ENCODE measurements at places on chromosomes 6 and 20.

GRCh38 chr20:24135781-24136180, 147.2 kb upstream of the GGTLC1 start:
- no peak for DNase-seq

GRCh38 chr6:320351-321157, 28.3 kb downstream of the DUSP22 start:
- DNase-seq = no peak

DNA sequence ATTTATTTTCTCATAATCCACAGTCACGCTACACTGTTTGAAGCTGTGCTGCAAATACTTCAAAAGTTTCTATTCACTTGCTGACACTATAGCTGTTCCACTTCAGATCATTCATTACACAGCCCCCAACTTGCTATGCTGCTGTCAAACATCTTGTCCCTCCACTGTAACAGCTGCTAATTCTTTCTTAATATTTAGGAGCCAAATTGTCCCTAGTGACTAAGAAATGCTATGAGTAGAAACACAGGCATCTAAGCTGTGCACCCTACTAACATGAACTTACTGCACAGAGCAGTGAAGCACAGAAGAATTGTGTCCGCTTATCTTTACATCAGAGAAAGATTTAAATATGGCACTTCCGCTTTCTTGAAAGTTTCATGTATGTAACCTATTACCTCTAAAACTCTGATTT, 91.3 kb downstream of the PDE10A start:
- no peak for DNase-seq

DNA sequence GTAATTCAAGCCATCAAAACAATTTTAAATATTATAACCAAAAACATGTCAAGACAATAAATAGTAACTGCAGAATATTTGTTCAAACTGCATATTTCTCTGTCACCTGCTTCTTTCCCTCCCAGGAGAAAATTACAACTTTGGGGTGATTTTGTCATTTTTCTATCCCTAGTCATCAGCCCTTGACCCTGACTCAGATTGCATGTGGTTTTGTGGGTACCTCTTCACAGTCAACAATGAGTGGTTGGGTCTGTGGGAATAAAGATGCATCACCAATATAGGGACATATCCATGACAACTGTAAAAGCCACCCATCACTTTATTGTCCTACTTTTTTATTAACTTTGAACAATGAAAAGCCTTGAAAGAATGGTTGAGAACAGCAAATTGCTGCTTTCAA, 7.3 kb downstream of the COL10A1 start:
- DNase-seq = no peak

DNA sequence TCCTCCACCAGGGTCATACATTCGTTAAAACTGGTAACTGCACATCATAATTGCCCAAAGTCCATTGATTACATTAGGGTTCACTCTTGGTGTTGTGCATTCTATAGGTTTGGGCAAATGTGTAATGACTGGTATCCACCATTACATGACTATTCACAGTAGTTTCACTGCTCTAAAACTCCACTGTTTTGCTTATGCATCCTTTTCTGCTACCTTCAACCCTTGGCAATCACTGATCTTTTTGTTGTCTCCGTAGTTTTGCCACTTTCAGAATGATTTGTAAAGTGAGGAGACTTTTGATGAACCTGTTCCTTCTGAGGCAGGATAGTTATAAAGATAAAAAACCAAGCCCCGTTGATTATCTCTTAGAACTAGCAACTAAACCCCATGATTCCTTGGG, 187.3 kb upstream of the MCHR2 start:
- no peak for DNase-seq

DNA sequence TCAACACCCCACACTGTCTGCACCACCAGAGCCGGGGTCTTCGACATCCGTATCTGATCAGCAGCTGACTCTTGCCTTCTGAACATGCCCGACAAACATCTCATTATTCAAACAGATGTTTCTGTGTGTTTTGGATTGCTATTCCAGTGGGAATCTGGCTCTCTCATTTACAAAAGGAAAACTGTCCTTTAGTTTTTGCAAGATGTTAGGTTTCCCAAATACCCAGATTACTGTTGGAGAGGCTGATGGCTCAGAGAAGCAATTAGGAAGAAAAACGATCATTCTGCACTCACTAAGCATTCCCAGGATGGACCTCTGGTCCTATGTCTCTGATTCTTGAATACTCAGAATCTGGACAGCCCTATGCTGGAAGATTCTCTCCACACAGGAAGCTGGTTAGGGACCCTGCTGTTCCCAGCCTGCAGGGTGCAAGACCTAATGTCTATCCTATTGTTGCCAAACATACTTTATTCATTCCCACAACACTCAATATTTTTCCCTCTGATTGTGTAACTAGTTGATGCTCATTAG, 532.9 kb downstream of the CDH26 start:
- DNase-seq = no peak

GRCh38 chr6:133501675-133502270, 260.6 kb downstream of the EYA4 start:
- no peak for DNase-seq

DNA sequence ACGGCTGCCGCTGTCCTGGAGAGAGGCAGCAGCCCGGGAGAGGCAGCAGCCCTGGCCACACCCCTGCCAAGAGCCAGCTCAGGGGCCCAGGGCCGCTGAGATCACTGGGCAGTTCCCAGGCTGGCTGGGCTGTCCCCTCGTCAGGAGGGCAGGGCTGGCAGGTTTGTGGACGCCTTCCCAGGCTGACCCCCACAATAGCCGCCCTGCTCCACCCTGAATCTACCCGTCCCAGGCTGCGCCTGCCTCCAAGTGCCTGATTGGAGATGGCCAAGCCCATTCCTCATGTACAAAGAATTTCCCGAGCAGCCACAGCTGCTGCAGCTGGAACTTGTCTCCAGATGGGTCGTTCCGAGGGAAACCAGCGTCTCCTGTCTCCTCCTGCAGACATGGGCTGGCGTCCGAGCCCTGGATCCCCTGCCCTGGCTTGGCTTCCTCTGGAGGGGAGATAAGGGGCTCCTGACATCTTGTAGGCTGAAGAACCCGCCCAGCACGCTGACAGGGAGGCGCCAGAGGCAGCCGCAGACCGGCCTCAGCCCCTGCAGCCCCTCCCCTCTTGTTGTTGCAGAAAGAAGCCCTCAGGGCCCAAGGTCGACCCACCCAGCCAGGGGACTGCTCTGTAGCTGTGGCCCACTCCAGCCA, 9.4 kb upstream of the GATA5 start:
- DNase-seq = peak; percentile 45

- no peak for DNase-seq
Observed at GRCh38 chr20:51653226-51653625, 110.7 kb upstream of the NFATC2 start.

- DNase-seq = no peak
Observed at GRCh38 chr20:8749101-8749500, 319.8 kb upstream of the PLCB4 start.

GRCh38 chr6:136510782-136511181, 39.4 kb downstream of the MAP7 start:
- no peak for DNase-seq

DNA sequence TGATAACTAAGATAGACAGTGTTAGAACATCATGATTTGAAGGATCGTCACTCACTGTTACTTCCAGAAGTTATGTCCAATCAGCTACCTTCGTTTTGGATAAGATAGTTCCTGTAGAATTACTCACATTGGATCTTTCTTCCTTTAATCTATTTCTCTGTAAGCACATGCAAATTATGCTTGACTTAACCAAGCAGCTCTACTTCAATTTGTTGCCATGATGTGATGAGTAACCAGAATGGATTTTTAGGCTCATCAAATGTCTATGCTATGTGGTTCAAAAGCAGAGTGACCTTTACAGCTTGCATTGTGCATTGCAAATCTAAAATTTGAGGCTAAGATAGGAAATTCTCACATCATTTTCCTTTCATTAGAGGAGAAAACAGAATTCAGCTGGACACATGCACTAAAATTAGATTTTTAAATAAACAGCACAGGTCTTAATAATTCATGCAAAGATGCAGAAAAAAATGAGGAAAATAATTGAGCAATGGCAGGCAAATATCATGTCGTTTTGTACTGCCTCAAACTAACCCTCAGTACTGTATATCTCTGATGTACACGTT, 76.7 kb upstream of the ZFP64 start:
- DNase-seq = no peak

DNA sequence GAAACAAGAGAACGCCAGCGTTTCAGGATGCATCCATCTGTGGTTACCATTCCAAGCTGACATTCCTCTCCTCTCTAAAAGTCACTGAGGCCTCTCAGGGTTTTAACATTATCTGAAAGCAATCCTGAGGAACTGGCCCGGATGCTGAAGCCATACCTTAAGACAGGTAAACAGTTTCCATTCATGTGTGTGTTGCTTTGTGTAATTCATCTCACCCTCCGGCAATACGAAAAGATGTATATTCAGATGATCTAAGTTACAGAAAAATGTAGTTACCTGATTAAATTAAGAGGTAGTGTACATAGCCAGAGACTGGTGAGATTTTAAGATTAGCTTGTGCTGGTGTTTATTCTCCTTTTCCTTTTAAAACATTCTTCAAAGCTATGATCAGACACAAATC, 68.4 kb upstream of the BACH2 start:
- DNase-seq = no peak

- no peak for DNase-seq
Observed at GRCh38 chr6:49151957-49152356, 311.1 kb downstream of the MMUT start.

DNA sequence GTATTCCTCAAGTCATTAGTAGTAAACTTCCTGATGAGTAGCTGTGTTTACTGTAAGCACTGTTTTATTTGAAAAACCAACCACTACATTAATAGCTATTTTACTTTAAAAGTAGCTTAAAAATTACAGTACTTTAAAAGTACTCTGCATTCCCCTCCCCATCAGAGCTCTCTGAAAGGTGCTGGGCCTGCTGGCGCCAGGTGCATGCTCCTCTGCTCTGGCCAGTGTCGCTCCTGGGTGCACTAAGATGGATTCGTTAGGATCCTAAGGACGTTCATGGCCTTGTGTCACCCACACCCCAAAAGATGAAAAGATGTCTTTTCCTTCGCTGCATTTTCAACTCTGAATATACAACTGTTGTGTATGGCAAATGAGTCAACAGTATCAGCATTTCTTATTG, 43.9 kb upstream of the KIF25 start:
- DNase-seq = no peak

DNA sequence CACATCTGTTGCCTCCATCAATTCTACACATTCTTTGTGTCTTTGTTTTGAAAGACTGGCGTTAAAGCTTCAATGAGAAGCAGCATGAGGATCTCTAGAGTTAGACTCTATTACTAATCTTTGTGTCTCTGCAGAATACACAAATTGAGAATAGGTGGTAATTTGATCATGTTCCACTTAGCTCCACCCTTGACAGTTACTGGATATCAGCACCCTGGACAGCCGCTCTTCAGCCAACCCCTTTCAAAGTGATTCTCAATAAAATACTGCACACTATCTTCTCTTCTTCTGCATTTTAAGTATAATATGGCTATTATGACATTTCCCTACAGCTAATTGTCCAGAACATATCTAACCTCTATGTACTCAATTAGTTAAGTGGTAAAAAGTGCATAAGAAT, 54.3 kb upstream of the CNR1 start:
- peak; percentile 1 for DNase-seq

DNA sequence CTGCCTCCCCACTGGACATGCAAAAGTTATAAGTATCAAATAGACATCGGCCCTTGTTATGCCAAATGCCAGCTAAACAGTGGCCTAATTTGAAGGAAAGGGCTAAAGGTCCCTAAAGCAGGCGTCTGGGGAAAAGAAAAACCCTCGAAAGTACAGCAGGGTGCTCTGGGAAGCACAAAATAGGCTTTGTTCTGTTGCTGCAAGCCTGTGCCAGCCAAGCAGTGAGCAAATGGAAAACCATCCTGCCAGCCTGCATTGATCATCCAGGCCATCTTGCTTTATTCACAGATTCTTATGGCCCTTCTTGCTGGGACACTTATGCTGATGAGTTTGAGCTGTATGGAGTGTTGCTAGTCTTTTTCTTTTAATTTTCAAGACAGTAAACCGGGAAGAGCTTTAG, 62.2 kb upstream of the PLEKHG1 start:
- DNase-seq = no peak

DNA sequence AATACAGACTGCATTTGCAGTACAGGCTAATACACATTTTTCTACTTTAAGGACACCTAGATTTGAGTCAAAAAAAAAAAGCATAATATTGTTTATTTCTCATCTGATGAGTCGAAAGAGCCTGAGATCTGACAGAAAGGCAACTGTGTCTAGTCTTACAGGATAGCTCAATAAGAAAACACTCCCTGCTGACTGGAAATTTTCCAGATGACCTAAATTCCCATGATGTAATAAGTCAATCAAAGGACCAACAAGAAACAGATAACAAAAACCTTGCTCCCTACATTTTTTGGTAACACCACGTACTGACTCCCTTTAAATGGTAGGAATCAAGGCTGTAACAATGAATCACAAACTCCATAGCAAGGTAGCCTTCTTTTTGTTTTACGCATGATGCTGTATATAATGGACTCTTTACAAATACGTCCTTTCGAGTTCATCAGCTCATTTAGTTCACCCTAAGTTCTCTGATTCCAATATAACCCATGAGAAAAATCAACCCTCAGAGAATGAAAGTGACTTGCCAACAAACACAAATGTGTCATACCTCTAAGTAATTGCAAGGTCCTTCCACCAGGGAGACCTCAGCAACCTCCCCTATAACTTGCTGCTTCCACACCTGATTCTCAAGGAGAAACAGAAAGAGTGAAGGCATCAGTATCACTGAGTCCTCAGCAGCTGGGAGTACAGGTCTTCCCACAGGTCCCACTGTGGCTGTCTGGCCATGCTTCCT, 12.1 kb downstream of the TBX18 start:
- no peak for DNase-seq

- DNase-seq = no peak
Observed at GRCh38 chr6:133887156-133887879, 1.6 kb upstream of the TCF21 start.

DNA sequence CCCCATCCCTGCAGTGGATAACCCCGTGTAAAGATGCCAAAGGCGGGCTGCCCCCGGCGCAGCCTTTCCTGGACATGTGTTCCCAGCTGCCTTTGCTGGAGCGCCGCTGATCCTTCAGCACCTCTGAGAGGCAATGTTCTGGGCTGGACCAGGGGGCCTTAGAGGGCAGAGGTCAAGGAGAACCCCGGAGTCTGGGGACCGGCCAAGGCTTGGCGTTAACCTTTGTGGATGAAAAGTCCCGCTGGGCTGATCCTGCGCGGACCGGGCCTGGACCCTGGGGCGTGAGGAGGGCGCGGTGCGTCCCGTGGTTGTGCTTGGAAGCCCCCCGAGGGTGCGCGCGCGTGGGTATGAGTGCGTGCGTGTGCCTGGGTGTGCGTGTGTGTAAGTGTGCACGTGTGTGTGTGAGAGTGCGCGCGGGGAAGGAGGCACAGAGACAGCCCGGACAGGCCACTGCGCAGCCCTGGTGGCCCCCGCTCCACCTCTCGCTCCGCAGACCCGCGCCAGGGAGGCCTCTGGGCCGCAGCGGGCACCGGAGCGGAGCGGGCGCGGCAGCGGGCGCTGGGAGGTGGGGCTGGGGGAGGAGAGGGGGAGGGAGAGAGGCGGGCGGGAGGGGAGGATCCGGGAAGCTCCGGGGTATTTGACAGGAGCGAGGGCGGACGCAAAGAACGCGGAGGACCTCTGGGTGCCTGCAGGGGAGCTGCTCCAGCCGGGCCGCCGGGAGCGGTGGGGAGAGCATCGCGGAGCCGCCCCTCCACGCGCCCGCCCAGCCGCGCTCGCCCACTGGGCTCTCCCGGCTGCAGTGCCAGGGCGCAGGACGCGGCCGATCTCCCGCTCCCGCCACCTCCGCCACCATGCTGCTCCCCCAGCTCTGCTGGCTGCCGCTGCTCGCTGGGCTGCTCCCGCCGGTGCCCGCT, at the start of gene SMOC2:
Gene SMOC2, plus strand, starts transcription at position 665 of the 914 bp plus-strand sequence. Its CDS starts 187 bp downstream, at position 852.
- DNase-seq = peak; percentile 55

- no peak for DNase-seq
Observed at GRCh38 chr20:47406849-47407682, 50.6 kb upstream of the ZMYND8 start.
